ENCODE measurements at places on chromosomes 16 and 17.

DNA sequence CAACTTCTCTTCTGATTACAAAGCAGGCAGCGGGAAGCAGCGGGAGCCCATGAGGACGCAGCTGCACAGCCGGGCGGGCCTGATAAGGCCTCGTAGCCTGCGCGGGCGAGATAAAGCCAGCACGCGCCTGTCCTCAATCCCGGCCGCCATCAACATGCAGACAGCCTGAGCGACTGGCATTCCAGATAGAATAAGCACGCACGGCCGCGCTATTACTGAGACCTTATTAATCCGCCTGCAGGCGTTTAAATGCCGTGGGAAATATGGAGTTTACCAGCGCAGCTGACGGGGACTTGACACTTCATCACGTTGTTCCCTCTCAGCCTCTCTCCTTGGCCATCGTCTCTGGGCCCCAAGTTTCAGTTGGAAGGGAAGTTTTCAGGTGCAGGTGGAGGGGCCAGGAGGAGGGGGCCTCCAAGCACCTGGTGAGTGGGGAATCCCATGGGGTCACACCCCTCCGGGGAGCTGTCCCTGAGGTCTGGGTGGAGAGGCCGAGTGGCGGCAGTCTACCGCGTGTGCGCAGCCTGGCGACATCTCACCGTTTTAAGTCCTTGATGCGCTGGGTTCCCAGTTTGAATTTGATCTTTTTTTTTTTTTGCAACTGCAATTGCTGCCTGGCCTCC, 27.3 kb upstream of the CBFA2T3 start:
- peak; percentile 98 for DNase-seq

- no peak for DNase-seq
Measured at GRCh38 chr16:78200623-78201096, 101.2 kb downstream of the WWOX start.

GRCh38 chr17:76697702-76698465, 12.9 kb downstream of the MXRA7 start:
- DNase-seq, result no peak

GRCh38 chr16:4690946-4691665, 2.3 kb upstream of the NUDT16L1 start:
- DNase-seq, result no peak

DNA sequence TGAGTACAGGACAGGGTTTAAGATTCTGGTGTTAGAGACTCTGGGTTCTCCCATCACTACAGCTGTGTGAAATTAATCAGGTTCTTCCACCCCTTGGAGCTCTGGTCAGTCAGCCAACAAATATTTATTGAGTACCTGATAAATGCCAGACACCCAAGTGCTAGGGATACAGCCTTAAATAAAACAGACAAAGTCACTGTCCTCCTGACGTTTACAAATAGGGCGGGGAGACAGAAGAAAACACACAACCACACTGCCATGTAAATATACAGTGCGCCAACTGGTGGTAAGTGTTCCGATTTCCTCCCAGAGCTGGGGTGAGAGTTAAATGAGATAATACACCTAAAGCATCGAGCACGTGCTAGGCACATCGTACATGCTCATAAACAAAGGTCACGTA, 121.0 kb downstream of the COPRS start:
- no peak for DNase-seq

- peak; percentile 87 for DNase-seq
Measured at GRCh38 chr17:38867179-38867967, 2.5 kb upstream of the LASP1 start.

GRCh38 chr17:49146620-49147306, 14.2 kb downstream of the B4GALNT2 start:
- DNase-seq, result no peak

- DNase-seq, result no peak
Measured at GRCh38 chr17:34356194-34356593, at the start of gene CCL13. CCL13 (plus strand) TSS chr17:34356480; CDS start chr17:34356527, 47 bp downstream.

GRCh38 chr16:76784530-76784929, 406.5 kb upstream of the MON1B start:
- no peak for DNase-seq

GRCh38 chr17:79617740-79618382, 7.0 kb upstream of the RBFOX3 start:
- no peak for DNase-seq

DNA sequence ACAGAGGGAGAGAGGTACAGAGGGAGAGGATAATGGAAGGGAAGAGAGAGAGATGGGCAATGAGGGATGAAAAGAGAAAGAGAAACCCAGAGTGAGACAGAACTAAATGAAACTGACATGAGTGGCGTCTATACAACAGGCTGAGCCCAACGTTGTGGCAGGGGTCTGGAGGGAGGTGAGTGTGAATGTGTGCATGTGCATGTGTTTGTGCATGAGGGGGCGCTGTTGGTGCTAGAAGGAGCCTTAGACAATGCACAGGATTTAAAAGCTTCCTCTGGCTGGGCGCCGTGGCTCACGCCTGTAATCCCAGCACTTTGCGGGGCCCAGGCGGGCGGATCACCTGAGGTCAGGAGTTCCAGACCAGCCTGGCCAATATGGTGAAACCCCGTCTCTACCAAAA, 454.8 kb upstream of the CDH11 start:
- peak; percentile 11 for DNase-seq

DNA sequence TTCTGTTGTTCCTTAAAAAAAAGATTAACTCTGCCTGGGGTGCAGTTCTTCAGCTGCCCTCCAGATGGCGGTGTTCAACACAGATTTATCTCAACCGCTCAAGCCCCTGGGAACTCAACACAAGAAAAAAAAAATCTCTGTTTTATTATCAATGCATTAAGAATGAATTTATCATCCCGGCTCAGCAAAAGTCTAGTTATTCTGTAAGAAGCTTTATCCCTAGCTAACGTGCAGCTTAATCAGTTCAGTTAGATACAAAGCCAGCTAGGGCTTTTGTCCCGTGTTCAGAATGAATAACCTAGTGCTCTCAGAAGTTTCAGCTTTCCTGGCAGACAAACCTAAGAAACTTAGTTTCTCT, 475.9 kb upstream of the CCL2 start:
- DNase-seq, result peak; percentile 80

DNA sequence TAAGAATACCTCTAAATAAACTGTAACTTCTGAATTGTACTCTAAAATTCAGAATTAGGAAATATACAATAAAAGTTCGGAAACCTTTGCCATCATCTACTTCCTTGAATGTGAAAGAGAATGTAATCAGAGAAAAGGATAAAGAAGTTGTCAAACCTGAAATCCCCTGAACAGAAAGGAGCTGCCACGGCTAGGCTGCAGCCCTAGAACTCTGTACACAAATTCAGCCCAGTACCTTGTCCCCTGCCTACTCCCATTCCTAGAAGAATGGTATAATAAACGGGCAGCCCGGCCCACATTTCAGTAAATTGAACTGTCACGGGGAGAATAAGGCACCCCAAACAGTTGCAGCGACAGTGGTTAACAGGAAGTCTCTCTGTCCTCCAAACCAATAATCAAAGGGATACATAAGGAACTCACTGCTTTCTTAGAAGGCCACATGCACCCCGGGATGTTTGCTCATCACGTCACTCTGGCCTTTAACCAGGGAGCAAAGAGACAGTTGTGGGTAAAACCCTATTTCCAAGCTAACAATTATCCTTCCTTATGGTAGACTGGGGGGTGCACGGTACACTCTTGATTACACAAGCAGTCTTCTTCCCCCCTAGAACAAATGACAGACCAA, 24.3 kb upstream of the RFFL start:
- no peak for DNase-seq

DNA sequence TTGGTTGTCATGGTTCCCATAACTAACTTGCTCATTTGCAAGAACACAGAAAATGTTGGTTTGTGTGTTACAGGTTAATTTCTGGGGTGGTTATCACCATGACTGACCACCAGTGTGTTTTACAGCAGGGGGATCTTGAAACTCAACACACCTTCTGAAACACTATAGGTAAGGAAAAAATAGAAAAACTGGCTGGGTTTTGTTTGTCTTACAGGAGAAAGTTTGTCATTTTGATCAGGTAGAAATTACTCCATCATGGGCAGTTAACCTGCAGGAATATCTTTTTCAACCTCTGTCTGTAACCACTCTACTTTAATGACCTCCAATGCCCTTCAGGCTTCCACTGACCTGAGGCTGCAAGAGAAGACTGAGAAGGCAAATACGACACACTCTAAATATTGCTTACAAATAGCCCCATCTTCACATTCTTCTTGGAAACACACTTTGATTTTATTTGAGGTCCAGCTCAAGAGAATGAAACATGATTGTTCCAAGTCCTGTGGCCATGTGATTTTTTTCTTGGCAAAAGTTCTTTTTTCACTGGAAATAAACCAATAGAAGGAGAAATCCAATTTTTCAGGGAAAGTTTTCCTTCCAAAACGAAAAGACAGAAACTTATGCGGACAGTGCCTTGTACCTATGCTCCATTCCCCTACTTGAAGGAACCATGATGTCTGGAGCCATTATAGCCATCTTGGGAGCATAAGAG, 428.7 kb upstream of the SALL1 start:
- DNase-seq, result no peak

GRCh38 chr17:427891-428290, 75.3 kb upstream of the RPH3AL start:
- no peak for DNase-seq
